ENCODE measurements at places on chromosomes 12 and 14.

DNA sequence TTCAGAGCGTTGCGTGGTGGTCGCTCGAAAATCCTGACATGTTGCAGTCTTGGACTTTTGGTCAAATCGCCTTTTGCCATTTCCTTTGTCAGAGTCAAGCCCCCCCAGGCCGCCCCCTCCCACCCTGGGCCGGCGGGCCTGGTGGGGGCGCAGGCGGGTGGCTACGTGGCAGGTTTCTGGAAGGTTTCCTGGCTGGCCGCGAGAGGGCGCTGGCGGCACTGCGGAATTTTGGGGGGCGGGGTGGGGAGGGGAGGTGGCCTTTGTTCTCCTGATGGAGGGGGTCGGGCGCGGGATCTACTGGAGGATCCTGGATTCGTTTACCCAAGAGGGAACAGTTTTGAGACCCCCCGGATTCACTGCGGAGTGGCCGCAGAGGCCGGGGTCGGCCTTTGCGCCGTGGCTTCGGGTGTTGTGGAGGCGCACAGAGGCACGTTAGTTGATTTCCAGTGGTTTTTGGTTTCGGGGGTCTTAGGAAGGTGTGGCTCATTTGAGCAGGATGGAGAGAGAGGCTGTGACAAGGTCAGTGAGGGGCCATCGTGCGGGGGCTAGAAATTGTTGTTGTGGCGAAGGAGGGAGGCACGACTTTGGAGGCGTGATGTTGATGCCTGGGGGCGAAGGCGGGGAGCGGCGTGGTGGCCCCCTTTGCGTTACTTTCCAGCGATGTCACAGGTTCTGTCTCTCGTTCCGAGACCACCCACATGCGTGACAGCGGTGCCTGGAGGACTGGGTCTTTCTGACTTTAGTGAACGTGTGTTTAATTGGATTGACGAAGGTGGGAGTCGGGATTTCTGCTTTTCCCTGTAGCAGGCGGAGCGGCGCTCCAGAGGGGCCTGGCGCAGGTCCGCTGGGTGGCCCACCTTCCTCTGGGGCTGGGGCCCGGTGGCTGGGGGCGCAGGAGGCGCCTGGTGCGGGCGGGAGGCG lies 1.4 kb downstream of the MEG3 start:
- DNase-seq = no peak

GRCh38 chr14:93989939-93990338 lies 7.2 kb upstream of the CCDC197 start:
- no peak for DNase-seq

DNA sequence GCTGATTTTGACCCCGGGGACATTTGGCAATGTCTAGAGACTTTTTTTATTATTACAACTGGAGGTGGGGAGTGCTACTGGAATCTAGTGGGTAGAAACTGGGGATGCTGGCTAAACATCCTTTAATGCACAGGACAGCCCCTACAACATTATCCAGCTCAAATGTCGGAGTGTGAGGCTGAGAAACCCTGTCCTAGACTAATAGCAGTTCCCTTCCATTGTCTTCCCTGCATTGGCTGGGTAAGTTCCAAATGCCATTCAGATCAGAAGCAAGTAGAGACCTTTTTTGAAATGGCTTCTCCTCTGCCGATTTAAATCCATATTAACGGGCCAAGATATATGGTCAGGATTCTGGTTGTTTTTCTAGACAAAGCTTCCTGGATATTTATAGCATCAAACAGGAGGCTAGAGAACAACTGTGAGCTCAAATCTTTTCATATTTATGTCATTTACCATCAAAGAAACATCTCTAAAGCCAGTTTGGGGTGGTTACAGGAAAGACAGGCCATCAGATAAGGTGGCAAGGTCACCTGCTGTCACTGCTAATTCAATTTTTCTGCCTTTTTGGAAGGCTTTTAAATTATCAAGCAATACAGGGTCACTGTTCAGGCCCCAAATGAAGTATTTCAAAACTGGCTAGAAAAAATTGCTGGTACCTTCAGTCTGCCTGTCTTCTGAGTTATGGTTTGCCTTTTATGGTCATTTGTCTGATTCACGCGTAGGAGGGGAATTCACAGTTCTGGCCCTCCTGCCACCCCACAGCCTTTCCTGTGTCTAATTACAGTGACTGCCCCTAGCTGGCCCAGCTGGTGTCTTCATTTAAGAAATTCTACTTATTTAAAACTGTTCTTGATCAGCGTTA lies 20.1 kb upstream of the AKAP5 start:
- DNase-seq = no peak

DNA sequence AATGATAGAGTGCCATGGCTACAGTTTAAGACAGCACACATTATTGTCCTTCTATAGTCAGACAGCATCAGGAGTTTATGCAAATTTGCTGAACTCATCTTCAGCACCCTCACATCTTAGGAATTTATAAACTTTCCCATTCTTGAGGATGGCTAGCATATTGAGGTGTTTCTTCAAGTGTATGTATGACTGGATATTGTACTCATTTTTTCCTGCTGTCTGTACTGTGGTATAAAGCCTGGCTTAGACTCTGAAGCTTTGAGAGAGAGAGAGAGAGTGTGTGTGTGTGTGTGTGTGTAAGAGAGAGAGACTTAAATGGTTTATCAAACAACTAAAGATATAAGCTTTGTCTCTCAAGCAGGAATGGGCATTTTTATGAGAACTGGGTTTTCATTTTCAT lies 161.6 kb downstream of the PIK3C2G start:
- DNase-seq = no peak

- no peak for DNase-seq
Observed at GRCh38 chr12:77644915-77645605, 185.6 kb upstream of the NAV3 start.

GRCh38 chr12:97038131-97038530 lies 131.1 kb downstream of the NEDD1 start:
- no peak for DNase-seq

DNA sequence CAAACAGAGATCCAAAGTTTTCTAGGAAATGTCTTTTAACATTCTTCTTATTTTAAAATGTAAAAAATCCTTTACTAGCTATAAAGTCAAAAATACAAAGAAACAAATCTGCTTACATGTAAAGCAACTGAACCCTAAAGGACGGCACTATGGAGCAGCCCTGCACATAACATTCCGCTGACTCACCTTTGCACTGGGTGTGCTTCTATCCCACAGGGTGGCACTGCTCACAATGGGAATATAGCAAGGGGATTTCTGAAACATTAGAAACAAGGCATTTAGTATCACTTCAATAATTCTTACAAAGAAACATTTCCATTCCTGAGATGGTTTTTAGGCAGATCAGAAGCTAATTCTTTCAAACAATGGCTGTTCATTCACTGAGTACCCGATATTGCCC lies 94.3 kb downstream of the C12orf42 start:
- DNase-seq = no peak

GRCh38 chr12:108531929-108532848 lies 17.1 kb downstream of the FICD start:
- DNase-seq = no peak

- no peak for DNase-seq
Observed at GRCh38 chr12:21528953-21529352, 2.9 kb downstream of the SPX start.

DNA sequence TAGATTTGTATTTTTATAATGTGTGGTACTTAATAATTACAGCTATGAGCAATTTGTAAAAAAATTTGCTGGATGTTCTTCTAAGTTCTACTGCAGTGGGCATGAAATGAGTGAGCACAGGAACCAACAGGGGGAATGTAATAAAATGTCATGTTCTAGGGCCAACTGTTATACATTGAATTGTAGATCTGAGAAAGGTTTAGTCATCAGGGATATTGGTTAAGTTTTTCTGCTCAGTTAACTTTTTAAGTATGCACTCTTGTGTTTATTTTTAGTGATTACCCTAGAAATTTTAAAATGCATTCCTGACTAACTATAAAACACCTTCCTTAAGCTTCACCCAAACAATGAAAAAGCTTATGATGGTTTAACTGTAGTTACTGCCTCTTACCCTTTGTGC lies 101.8 kb downstream of the CAND1 start:
- no peak for DNase-seq

- DNase-seq = peak; percentile 98
Observed at GRCh38 chr12:11981121-11981733, 89.5 kb upstream of the BCL2L14 start.

DNA sequence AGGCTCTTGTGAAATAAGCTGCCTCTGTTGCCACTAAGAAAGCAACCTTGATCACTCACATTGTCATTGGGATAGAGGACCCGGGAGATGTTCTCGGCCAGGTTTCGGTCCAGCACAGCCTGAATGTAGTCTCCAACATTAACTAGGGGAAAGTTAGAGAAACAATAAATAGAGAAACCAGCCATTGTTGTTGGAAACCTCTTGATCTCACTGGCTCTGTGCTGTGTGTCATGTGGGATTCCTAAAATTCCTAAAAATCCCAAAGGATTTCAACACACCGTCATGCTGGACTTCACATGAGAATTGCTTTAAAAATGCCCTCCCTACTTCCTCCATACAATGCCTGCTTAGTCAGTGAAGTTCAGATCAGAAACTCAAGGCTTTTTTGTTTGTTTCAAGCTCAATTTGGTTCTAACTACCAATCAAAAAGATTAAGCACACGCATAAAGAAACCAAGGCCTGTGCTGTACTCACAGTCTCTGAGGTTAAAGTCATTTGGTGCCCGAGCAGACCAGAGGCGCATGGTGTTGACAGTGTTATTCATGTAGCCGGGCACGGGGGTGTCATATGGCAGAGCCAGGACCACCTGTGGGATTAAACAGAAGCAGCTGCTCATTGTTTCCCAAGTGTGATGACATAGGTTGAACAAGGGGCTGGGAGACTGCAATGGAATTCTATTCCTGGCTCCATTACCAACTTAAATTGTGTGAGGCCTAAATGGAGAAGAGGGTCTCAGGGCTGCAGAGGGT lies 23.6 kb downstream of the PYGL start:
- DNase-seq = no peak

- no peak for DNase-seq
Observed at GRCh38 chr12:102433304-102433703, 47.1 kb downstream of the IGF1 start.

- no peak for DNase-seq
Observed at GRCh38 chr14:68936476-68936875, 42.6 kb downstream of the ACTN1 start.

DNA sequence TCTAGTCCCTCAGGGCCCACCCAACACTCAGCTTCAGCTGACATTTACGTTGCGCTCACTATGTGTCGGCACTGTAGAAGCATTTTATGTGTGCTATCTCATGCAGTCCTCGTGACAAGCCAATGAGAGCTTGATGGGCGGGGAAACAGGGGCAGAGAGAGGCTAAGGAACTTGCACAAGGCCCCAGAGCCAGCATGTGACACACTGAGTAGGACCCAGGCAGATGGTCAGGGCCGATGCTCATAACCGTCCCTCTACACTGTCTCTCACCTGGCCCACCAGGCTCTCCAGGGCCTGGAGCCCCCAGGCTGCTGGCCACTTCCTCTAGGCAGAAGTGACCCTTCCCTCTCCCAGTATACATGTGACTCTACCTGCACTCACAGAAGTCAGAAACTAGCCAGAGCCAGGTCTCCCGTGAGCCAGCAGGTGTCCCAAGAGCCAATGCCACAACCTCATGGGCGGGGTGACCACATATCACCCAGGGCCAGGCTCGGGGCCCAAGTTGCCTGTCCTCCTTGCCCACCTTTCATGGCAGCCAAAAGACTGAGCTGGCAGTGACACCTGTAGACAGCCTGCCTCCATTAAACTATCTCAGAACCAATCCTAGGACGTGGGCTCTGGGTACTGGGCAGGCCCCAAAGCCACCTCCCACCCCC lies 38.3 kb downstream of the TTC7B start:
- no peak for DNase-seq

- DNase-seq = no peak
Observed at GRCh38 chr14:90191585-90191984, 64.8 kb upstream of the PSMC1 start.

DNA sequence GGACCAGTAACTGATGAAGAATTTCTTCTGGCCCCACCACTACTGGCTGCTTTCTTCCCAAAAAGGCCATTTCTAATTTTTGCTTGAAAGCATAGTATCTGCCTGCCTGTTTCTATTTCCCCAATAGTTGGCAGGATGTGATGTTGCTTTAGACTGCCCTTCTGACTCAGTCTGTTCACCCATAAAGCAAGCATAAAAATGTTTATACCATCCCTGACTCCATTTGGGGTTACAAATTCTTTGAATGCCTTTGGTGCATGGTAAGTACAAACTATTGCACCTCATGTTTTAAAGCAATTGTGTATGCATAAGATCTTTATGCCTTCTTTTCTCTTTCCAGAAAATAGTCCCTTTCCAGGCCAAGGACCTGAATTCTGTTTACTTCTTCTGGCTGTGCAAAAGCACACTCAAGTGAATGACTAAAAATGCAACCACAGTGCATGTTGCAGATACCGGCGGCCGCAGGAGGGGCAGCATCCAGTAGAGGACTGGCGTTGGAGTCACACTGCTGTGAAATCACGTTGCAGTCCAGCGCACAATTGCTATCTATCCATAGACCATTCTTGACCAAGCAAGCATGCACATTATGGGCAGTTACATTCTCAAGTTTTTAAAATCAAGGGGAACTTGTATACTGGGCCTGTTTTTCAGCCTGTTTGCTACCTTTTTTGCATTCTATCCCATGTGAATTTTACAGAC lies 82.4 kb downstream of the SLC5A8 start:
- no peak for DNase-seq

GRCh38 chr12:90572778-90573177 lies 382.2 kb downstream of the CCER1 start:
- no peak for DNase-seq

GRCh38 chr14:57831981-57832380 lies 33.9 kb downstream of the SLC35F4 start:
- DNase-seq = peak; percentile 5

DNA sequence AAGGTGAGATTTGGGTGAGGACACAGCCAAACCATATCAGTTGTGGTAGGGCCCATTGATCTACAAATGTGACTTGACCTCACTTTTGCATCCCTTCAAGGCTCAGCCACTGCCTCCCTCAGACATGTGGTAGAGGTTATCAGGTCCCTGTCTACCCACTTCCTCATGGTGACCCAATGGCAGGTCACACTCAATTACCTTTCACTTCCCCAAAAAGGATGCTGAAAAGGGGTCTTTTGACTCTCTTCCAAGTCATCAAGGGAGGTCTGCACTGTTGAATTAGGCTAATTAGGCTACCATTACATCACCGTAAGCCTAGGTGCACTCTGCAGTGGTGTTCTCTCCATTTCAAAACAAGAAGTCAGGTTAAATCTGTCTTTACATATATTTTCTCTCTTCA lies 22.6 kb upstream of the DRAM1 start:
- DNase-seq = no peak

DNA sequence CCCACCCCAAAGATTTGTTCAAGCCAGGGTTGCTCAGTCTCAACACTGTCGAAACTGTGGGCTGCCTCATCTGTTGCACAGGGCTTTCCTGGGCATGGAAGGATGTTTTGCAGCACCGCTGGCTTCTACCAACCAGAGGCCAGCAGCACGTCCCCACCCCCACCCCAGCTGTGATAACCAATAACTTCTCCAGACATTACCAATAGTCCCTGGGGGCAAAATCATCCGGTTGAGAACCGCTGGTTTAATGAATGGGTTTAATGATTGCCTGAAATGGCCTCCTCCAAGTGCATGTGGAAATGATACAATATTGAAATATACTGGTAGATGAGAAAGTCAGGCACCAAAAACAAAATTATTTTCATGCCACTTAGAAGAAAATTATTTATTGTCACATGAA lies 44.5 kb downstream of the RIMBP2 start:
- DNase-seq = no peak

- DNase-seq = no peak
Observed at GRCh38 chr14:43956741-43957140, 550.3 kb downstream of the FSCB start.

GRCh38 chr14:79325557-79325956 lies 885.7 kb downstream of the DIO2 start:
- no peak for DNase-seq

- peak; percentile 69 for DNase-seq
Observed at GRCh38 chr12:6946033-6946919, 2.5 kb downstream of the C12orf57 start.
